ENCODE measurements at places on chromosomes 13 and 19. TPM values are rescaled to one million over a fixed set of nuclear protein-coding genes. Genes with fewer than 3 reads are reported as not detected.

DNA sequence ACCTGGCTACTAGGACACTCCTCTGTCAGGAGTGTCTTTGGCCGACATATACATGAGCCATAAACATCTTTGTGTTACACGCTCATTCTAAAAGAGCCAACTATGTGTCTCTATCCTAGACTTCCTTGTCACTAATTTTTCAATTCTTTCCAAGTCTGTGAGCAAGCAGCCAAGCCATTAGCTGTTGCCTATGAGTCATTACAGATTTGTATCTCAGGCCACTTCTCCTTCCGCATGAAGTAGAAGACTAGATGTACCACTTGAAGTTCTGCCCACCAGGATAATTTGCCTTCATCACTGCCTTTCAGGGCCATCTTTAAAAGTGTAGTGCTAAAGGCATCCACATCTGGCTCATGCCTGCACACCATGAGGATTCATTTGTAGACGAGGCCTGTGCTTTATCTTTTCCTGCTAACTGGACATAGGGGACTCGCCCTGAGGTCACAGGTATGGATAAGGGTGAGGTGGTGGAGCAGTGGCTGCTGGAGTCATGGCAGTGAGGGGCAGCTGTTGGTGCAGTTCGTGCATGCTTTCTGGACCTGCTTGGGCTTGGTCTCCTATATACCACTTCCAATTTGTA is 126.1 kb upstream of the KL start:
- peak; percentile 80 for DNase-seq

GRCh38 chr19:17739121-17739875 is 12.0 kb upstream of the FCHO1 start:
- DNase-seq = no peak

GRCh38 chr13:90918536-90918935 is 429.0 kb upstream of the MIR17HG start:
- DNase-seq = peak; percentile 45

Gene ZNF681
- total RNA-seq = 10.2 TPM

Gene MEIOSIN
- total RNA-seq = not detected

Gene PCP2
- total RNA-seq = not detected

GRCh38 chr19:35228177-35228930 is at the start of gene FAM187B:
FAM187B (minus strand) TSS chr19:35228739; CDS start chr19:35228680, 59 bp downstream.
- no peak for DNase-seq

DNA sequence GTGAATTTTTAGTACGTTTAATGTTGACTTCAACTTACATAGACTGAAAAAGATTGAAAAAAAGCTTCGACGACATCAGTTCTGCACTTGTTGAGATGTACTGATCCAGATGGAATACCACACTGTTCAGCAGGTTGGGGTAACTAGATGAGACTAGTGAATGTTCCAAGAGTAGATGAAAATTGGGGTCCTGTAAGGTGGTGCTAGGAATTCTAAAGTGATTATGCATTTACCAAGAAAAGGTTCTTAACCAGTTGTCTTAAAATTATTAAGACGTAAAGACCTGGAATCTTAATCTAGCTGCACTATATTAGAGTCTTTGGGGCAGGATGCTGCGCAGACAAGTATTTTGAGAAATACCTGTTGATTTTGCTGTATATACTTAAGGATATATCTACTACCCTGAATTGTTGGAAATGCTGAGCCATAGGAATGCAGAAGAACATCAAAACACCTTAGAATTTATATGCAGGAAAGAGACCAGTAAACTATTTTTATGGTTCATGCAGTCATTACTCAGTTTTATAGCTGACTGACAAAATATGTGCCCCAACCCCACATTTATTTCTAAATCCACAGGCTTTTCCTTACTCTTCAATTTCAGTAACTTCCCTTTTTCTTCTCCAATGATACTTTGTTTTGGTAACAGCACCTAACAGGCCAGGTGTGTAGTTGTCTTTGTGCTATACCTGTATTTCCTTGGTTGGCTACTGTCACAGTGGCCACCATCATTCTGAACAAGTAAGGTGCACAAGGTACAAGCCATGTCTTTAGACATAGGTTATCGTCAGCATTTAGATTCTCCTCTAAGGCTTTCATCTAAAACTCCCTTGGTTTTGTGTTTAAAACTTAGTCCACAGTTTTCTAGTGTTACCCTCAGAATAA is 8.6 kb downstream of the MIR17HG start:
- DNase-seq = no peak

- peak; percentile 27 for DNase-seq
Observed at GRCh38 chr19:46824890-46825730, 25.5 kb downstream of the AP2S1 start.

Gene SYNE4
- total RNA-seq = not detected

Gene C19orf25
- total RNA-seq = 35.9 TPM

DNA sequence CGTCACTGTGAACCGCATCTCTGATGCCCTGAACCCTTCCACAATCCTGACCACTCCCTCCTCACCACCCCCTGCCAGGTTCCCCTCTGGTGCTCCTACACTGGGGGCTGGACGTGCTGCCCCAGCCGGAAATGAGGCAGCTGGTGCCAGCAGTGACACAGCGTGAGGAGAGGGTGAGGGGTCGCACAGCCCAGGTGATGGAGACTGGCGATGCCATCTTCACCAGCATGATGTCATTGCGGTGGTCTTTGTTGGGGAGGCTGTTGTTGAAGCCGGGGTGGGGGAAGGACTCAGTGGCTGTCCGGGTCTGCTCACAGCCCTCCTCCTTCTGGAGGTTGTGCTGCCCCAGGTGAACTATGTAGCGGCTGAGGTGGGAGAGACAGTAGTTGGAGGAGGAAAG is 2.5 kb downstream of the KLK11 start:
- DNase-seq = no peak

DNA sequence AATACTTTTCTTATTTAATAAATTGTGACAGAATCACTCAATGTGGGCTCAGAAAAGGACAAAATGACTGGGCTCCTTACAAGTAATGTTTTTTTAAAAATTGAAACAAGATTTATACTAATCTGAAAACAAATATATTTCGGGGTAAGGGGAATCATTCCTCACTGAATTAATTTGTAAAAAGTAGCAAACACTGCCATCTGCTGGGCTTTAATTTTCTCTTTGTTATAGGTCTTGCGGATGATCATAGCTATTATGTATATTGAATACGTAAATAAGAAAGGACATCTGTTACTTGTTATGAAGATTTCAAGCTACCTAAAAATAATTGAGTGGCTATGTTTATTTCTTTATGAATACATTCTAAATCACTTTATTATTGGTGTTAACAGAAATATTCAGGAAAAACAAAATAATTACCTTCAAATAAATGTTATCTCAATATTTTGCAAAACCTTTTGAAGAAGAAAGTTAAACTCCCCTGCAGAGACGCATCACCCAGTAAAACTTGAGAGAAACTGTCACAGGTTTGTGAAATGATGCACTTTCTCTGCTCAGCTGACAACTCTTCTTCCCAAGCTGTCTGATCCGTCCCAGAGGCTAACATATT is 17.8 kb upstream of the ENOX1 start:
- peak; percentile 75 for DNase-seq

DNA sequence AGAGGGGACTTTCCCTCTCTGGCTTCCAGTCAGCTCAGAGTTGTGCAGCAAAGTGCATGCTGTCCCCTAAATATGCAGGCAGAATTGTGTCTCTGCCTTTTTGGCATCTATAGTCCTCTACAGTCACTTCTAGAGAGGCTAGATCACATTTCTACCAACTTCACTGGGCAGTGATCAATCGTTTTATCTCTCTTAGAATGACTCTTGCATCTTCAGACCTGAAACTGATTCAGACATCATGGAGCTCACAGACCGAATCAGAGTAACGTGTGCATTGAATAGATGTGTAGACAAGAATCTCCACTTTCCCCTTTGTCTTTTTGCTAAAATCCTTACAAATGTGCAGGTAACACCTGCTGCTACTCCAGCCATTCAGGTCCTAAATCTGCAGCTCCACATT is 6.2 kb downstream of the ZNF253 start:
- DNase-seq = no peak

DNA sequence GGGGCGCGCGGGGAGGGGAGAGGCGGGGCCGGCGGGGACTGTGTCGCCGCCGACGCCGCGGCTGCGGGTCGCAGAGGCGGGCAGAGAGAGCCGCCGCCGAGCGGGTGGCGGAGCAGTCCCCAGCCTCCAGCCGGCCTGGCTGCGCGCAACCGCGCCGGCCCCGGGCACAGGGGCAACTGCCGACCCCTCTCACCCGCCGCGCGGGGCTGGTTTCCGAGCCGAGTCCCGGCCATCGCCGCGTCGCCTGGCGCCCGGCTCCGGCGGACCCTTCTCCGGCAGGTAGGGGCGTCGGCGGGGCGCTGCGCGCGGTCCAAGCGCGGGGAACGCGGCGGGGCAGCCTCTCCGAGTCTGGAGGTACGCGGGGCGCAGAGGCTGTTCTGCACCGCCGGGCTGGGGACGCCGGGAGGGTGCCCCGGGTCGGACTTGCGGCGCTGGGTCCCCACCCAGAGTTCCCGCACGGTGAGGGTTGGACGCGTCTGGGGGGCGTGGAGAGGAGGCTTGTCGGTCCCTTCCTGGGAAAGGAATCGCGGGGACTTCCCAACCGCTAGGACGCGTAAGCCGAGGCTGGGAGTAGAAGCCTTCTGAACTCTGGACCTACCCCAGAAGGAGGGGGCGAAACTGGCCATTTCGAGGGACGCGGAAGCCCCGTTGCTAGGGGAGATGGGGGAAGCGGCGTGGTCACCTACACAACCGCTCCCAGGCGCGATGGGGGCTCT is 133.6 kb upstream of the MYO16 start:
- DNase-seq = no peak

Data from GM23248 (cell line).